ENCODE measurements at places on chromosomes 3 and 15. TPM values are rescaled to one million over a fixed set of nuclear protein-coding genes. Genes with fewer than 3 reads are reported as not detected.

Gene PHLDB2
- 60.8 TPM for total RNA-seq

Gene C3orf49
- not detected for total RNA-seq

Gene PLAAT1
- 0.96 TPM for total RNA-seq

Gene ADPRH
- 26.5 TPM for total RNA-seq

Gene TMEM212
- not detected for total RNA-seq

Gene SOX2
- 0.20 TPM for total RNA-seq

Gene SNTN
- total RNA-seq: not detected

Gene MBNL1
- total RNA-seq: 229 TPM

Gene MESP2
- not detected for total RNA-seq

Gene GOLGA8T
- total RNA-seq: 0.20 TPM

Gene KLHL6
- total RNA-seq: 24.7 TPM

Gene LTF
- 14.3 TPM for total RNA-seq

Gene CLDN11
- total RNA-seq: 11.7 TPM

Gene GPR62
- not detected for total RNA-seq

Gene APH1B
- total RNA-seq: 20.0 TPM

Gene DYNLT2B
- 2.6 TPM for total RNA-seq

Gene RAD18
- total RNA-seq: 15.0 TPM

Gene GRAMD2A
- 27.4 TPM for total RNA-seq

Gene MASP1
- 5.9 TPM for total RNA-seq

Gene CCR8
- not detected for total RNA-seq

Gene GOLGA8S
- total RNA-seq: 0.20 TPM
